Heart left ventricle (tissue), 16 donors: ENCODE measurements at places on chromosomes 2 and 18.

- DNase-seq, result no peak
These were observed 7.8 kb downstream of the RAX start for GRCh38 chr18:59265246-59265973.

DNA sequence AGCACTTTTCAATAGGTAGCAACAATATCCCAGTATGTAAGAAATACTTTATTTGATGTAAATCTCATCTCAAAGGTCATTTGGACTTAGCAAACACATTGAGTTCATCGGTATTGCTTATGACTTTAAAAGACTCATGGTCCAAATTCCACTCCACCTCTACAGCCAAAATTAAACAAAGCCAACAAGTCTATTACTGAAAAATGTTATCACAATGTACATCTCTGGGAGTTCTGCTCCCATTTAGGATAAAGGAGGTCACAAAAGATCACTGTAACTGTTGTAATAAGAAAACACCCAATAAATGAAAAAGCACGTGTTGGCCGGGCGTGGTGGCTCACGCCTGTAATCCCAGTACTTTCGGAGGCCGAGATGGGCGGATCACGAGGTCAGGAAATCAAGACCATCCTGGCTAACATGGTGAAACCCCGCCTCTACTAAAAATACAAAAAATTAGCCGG is 50.0 kb downstream of the ESCO1 start:
- no peak for DNase-seq

DNA sequence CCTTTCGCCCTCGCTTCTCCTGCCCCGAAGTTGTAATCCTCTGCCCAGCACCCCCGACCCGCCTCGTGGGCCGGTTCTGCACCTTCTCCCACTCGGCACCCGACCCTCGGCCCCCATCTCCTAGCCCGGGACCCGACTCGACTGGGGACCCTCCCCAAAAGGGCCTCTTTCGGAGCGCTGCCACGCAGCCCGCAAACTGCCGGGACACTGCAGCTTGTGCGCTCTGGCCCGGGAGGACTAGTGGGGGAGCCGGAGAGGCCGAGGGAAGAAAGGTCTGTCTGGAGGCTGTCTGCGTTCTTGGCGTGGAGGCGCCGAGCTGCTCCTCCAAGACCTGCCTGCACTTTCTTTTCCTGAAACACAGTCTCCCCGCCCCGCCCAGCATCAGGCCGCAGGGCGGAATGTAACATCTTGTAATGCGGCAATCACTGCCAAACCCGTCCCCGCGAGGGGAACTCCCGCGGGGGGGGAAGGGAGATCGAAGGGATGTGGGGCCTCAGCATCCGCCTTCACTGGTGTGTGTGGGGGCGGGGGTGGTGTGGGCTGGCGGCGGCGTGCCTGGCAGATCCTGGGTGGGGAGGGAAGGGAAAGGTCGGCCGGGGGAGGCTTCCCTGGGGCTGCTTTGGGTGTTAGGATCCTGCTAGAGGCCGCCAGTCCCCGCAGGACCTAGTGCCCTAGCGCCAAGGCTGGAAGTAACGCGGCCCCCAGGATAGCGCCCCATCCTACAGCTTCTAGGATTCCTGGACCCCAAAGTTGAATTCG is 7.4 kb downstream of the DLX2 start:
- DNase-seq, result no peak

GRCh38 chr2:128314348-128315121 is 4.1 kb downstream of the HS6ST1 start:
- peak; percentile 13 for DNase-seq

GRCh38 chr2:202136526-202136925 is 63.5 kb downstream of the KIAA2012 start:
- no peak for DNase-seq

DNA sequence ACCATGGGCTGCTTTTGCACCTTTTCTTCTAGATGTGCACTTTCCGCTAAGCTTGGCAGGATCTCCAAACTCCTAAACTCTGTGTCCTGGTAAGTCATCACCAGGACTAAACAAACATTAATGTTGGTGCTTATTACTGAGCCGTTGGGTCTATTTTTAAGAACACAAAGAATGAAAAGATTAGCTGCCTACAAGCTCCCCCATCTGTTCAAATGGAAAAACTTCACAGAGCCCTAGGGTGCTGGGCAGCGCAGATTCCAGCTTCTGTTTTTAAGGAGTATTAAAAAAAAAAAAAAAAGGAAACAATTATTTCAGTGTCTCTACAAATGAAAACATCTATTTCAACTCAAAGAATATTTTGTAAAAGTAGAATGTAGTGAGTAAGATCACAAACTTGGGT is 97.8 kb upstream of the AQP4 start:
- DNase-seq, result no peak

GRCh38 chr2:100470182-100470581 is at the start of gene NMS:
TSS of gene NMS (plus strand) at chr2:100470482. CDS start at chr2:100470489, 7 bp downstream.
- DNase-seq, result no peak

- DNase-seq, result no peak
These were observed 88.4 kb downstream of the CTIF start for GRCh38 chr18:48627216-48627615.

DNA sequence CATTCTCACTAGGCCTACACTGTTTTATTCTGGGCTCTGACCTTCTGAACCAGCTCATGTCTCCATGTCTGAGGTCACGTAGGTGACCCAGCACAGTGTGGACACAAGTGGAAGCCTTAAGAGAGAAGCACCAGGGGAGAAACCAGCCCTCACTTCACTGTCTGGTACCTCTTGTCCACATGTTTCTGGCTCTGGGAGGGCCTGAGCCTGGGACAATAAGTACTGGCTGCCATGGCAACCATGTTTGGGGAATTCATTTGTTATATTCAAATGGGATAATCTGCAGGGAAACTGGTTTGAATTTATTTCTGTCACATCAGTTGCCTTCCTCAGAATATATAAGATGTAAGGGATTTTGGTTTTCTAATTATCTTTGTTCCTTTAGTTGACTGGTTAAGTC is 23.3 kb downstream of the MYO3B start:
- DNase-seq, result no peak

DNA sequence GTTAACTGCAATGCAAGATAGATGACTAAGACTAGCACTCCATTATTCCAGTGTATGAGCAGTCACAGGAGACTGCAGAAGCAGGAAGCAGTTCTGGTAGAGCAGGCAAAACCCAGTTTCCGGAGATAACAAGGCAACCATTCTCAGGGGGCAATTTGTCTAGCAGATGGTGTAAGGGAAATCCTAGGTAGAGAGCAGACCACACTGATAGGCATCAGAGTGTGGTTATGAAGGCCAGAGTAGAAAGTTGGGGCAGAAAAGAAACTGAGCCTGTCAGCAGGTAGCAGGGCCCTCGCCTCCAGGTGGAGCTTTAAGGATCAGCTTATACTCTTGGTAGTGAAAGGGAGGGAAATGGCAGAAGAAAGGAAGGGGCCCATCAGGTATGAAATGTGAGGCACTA is 164.4 kb downstream of the PDE11A start:
- DNase-seq, result no peak

GRCh38 chr2:204722691-204723090 is 177.4 kb downstream of the PARD3B start:
- no peak for DNase-seq

GRCh38 chr2:156457523-156458517 is 21.6 kb downstream of the GPD2 start:
- no peak for DNase-seq

- DNase-seq, result no peak
These were observed 112.2 kb upstream of the SESTD1 start for GRCh38 chr2:179376881-179377280.

DNA sequence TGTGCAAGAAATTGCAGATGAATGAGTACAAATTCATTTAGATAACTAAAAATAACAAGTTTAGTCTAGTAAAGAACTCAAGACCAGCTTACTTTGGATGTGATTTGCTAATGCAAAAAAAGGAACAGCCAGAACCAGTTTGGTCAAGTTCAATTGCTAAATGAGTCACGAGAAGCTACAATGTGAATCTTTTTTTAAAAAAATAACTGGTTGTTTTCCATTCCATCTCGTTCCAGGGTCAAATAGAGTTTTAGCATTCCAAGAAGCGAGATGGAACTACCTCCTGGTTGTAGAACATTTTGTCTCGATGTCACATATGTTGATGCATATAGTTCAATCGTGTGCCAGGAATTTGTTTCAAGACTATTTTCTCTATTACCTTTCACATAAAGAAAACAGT is 65.0 kb upstream of the IKZF2 start:
- no peak for DNase-seq

DNA sequence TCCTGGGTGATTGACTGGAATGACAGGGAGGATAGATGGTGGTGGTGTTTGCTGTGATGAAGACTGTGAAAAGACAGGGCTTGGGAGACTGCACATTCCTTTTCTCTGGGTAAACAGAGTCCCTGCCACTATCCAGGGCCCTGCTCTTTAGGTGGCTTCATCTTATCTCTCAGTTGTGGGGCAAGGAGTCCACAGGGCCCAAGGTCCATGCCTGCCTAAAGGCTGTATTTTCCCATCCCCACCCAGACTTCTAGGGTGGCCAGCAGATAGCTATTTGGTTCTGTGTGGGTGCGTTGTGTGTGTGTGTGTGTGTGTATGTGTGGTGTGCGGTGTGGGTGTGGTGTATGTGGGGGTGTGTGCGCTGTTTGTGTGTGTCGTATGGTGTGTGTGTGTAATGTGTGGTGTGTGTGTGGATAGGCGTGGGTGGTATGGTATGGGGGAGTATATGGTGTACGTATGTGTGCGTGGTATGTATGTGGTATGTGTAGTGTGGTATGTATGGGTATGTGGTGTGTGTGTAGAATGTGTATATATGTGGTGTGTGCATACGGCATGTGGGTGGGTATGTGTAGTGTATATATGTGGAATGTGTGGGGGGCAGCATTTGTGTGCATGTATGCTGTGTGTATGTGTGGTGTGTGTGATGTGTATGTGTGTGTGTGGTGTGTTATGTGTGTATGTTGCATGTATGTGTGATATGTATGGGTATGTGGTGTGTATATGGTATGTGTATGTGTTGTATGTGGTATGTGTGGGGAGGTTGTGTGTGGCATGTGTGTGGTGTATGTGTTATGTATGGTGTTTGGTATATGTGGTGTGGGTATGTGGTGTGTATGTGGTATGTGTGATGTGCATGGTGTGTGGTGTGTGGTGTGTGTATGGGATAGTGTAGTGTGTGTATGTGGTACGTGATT is 10.5 kb upstream of the XRCC5 start:
- DNase-seq, result no peak

DNA sequence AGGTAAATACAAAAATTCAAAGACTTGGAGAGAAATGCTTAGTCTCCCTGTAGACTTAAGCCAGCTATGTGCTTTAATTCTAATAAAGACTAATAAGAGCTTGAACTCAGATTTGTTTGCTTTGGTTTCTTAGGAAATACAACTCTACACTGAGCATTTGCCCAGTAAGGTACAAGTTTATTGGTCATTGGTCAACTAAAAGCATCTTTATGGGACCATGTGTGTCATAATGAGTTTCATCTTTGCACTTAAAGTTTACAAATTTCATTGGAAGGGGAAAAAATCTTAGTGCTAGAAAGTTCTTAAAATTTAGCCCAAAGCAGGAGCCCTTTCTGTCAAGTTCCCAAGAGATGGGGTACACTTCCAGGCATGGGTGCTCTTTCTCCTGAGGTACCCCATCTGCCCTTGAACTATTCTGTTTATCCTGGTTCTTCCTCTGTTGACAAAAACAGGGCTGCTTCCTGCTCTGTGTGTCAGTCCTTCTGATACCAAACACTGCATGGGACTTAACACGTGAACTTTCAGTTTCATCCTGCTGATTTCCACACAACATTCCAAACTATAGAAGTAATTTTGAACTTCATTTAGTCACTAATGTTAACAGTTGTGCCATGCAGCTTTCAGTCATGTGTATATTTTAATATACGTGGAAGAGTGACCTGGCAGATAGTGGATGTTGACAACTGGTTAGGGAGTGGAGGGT is 200.2 kb downstream of the TPGS2 start:
- no peak for DNase-seq
